COR-L47 (cell line): ENCODE measurements at places on chromosomes 1 and 21.

GRCh38 chr1:165067829-165068228 lies 288.7 kb downstream of the LMX1A start:
- no peak for DNase-seq

- no peak for DNase-seq
These were observed 14.9 kb downstream of the ZBTB18 start for GRCh38 chr1:244065960-244066388.

DNA sequence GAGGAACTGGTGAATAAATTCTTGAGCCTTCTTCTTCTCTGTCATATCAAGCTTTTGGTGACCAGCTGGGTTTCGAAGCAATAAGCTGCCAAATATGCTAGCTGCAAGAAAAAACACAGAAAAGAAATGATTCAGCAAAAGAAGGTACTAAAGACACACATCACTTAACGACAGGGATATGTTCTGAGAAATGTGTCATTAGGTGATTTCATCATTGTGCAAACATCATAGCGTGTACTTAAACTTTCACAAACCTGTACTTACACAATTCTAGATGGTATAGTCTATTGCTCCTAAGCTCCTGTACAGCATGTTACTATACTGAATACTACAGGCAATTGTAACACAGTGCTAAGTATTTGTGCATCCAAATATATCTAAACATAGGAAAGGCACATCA lies 2.9 kb upstream of the MTF1 start:
- DNase-seq = no peak

DNA sequence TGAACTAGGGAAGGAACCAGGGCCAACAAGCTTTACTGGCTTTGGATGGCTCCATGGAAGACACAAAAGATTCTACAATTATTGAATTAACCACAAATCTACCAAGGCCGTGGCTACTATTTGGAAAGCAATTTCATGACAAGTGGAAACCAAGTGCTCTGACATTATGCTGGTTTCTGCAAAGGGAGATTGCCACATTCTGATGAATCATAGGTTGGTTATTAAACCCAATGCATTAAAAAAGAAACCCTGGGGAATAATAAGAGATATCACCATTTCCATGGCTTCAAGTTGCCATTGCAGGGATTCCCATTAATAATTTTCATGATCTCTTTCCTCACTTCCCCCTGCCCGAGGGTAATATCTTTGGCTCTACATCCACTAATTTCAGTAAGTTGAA lies 359.2 kb upstream of the NCAM2 start:
- DNase-seq = no peak
